ENCODE measurements at places on chromosomes 6 and 20.

DNA sequence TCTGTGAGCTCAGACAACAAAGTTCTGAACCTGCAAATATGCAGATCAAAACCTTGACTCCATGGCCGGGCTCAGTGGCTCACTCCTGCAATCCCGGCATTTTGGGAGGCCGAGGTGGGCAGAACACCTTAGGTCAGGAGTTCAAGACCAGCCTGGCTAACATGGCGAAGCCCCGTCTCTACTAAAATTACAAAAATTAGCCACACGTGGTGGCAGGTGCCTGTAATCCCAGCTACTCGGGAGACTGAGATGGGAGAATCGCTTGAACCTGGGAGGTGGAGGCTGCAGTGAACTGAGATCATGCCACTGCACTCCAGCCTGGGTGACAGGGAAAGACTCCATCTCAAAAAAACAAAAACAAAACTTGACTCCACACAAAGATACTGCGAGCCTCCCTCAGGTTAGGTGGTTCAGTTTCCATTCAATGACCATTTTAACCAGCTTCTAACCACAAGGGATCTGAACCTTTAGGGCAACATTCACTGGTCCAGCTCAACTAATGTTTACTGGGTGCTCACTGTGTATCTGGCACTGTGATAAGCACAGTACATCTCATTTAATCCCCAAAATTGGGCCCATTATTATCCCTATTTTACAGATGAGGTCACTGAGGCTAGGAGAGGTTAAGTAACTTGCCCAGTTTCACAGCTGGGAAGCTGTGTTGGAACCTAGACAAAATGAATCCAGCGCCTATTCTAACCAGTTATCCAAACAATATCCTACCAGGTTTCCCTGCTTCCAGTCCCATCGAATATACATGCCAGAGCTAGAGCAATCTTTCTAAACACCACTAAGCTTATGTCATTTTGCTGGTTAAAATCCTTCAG lies 1.8 kb downstream of the SNRPB start:
- DNase-seq: no peak

GRCh38 chr6:32168807-32169591 lies 4.6 kb downstream of the EGFL8 start:
- no peak for DNase-seq

- no peak for DNase-seq
Measured at GRCh38 chr20:47066484-47067270, 172.0 kb downstream of the EYA2 start.

GRCh38 chr20:9066191-9066590 lies 2.7 kb upstream of the PLCB4 start:
- no peak for DNase-seq

- DNase-seq: no peak
Measured at GRCh38 chr6:91098006-91098405, 511.1 kb upstream of the MAP3K7 start.

DNA sequence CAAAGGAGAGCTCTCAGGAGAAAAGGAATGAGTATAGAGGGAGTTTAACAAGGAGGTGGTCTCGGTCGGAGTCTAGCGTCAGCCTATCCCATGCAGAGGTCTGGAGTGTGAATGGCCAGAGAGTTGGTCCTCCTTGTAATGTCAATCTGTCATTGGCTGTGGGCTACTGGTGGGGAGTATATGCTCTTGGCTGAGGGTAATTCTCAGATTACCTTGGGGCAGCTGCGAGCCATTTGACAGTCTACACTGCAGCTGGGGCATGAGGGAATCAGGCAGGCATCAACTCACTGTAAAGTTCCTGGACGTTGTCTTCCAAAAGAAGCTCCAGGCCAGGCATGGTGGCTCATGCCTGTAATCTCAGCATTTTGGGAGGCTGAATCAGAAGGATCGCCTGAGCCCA lies 48.1 kb downstream of the EBF4 start:
- DNase-seq: no peak
